Subcutaneous adipose tissue (tissue), 4 donors: ENCODE measurements at places on chromosomes 11 and 22. TPM values are rescaled to one million over a fixed set of nuclear protein-coding genes. Genes with fewer than 3 reads are reported as not detected.

The CEND1 gene
- total RNA-seq, result not detected

The SPATA19 gene
- not detected for total RNA-seq

The PGM2L1 gene
- total RNA-seq, result 8.7 TPM

The BBS1 gene
- total RNA-seq, result 44.5 TPM

The INSC gene
- not detected for total RNA-seq

The OR52N5 gene
- not detected for total RNA-seq

The RASD2 gene
- 0.44 TPM for total RNA-seq

The TRPM5 gene
- not detected for total RNA-seq

The COPB1 gene
- 173 TPM for total RNA-seq

The APLNR gene
- total RNA-seq, result 1.1 TPM

The PCSK7 gene
- total RNA-seq, result 44.2 TPM

The GRM5 gene
- 0.16 TPM for total RNA-seq

The DEUP1 gene
- total RNA-seq, result not detected

The MYO7A gene
- total RNA-seq, result 23.5 TPM
